ENCODE measurements at places on chromosomes 4 and X.

- DNase-seq: no peak
These were observed 49.1 kb upstream of the GAB1 start for GRCh38 chr4:143287572-143287923.

DNA sequence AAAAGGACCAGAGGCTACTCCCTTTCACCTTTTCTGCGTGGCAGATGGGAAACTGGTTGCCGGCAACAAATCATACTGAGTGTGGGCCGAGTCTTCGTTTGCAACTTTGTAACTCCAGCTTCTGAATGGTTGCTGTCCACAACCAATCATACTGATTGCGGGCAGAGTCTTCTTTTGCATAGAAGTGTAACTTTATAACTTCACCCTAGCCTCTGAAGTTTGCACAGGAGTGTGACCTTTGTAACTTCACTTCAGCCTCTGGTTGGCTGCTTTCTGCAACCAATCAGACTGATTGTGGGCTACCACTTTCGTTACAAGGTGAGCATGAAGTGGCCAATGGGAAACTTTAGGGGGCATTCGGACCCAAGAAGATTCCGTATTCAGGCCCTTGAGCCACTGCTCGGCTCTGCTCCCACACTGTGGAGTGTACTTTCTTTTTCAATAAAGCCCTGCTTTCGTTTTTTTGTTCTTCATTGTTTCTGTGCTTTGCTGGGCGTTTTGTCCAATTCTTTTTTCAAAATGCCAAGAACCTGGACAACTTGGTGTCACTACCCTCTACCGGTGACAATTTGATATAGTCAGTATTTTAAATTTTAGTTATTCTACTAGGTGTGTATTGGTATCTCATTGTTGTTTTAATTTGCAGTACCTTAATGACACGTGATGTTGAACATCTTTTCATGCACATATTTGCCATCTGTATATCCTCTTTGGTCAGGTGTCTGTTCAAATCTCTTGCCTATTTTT, 9.0 kb upstream of the PAGE5 start:
- DNase-seq: no peak

DNA sequence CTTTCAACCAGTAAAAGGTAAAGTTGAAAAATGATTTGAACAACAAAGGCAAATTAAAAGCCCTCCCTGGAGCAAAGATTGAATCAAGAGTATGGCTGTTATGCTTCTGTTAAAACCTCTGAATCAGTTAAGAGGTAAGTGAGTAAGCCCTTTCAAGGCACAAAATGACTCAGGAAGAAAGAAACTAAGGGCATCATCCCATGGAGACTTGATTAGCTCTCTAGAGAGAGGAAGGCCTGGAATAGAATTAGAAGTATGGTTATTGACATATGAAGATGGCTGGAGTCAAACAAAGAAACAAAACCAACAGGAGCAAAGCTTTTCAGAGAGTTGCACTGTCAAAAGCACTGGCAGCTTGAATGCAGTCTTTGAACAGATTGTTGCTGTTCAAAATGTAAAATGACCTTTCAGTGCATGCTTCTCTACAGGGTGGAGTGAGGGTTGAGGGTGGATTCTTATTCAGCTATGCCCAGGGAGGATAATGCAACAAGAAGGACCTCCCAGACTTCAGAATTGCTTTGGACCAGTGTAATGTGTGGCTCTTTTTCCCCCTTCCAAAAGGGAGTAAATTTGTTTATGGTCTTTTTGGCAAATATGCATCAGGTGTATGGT, 365.5 kb downstream of the GBA3 start:
- DNase-seq: no peak

GRCh38 chr4:177451108-177451500, 8.9 kb upstream of the AGA start:
- DNase-seq: no peak

DNA sequence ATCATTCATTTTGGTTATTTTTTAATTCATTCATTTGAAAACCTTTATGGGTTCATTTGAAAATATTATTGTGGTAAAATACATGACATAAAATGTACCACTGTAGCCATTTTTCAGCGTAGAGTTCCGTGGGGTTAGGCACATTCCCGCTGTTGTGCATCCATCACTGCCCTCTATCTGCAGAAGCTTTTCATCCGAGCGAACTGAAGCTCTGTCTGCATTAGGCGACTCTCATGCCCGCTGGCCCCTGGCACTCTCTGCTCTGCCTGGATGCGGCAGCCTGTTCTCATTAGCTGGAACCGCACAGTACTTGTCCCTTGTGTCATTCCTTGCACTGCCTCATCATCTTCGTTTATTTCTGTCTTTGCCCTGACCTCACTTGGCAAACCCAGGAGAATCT, 17.5 kb downstream of the CFAP99 start:
- DNase-seq: no peak

GRCh38 chr4:161003418-161004057, 1160.3 kb downstream of the FSTL5 start:
- no peak for DNase-seq

DNA sequence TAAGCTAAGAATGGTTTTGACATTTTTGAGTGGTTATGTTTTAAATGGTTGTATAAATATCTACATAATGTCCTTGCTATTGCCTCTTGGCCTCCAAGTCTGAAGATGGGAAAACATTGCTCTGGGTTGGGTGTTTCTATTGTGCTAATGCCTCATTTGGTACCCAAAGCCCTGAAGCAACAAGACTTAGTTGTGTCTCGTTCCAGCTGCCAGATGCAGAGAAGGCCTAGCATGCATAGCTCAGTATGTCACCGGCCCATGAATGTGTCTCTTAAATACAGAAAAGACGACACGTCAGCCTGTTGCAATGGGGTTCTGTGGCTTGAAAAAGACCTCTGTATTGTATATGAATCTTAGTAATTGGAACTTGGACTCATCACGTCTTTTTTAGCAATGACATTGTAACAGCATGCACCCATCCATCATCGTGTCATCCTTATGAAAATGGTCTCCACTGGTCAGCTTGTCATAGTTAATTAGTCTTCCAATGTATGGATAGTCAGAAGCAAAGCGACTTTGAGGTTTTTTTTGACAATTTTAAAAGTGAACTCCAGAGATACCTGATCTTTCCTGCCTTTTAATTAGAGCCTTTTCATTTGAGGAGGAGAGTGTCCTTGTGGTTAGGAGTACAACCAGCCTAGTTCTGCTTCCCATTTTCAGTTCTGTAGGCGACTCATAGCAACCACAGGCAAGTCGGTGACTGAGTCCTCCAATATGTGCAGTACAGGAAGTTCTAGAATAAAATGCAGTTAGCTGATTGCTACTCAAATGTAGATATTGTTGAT, 126.4 kb upstream of the GATB start:
- DNase-seq: no peak

GRCh38 chr4:182556580-182556979, 313.4 kb downstream of the TENM3 start:
- no peak for DNase-seq

DNA sequence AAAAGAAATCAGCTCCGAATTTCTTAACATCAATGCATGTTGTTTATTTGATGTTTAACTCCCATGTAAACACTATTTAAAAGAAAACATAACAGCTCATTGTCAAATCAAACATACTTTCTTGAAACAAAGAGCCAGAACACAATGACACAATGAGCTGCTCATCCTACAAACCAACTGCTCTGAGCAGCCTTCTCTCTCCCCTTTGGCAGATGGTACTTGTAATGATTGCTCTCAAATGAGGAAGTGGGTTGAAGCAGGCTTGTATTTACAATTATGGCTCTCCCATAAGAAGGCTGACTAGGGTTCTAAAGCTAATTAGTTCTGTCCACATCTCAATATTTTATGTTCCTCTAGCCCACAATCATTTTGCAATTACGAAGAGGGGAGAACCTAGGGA, 637.8 kb upstream of the ADGRL3 start:
- DNase-seq: no peak
